SW 1271 (cell line): ENCODE measurements at places on chromosomes 5 and 9.
A peak's percentile ranks its signal among the peaks of the same experiment; 100 is the strongest.

DNA sequence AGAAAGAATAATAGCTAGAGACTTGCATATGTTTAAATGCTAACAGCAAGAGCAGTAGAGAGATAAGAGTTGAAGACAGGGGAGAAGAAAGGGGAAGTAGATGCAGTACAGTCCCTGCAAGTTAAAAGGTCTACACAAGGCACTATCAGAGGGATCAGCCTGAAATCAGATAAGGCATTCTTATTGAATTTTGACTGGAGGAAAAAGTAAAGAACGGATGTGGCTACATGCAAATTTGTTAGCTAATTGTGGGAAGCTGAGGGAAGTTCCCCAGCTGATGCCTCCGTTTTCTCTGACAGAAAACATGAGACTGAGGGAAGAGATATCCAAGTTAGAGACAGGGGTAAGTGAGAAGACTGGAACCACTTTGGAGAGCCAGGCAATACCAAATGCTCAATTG is 12.9 kb upstream of the RHOBTB3 start:
- no peak for DNase-seq

- no peak for DNase-seq
Observed at GRCh38 chr5:116652196-116652729, 77.6 kb upstream of the SEMA6A start.

GRCh38 chr9:114473447-114473801 is 31.8 kb downstream of the WHRN start:
- DNase-seq, result no peak

GRCh38 chr5:15786884-15787283 is 286.9 kb downstream of the FBXL7 start:
- DNase-seq, result no peak

- no peak for DNase-seq
Observed at GRCh38 chr5:151618907-151619306, 27.8 kb upstream of the FAT2 start.

- DNase-seq, result no peak
Observed at GRCh38 chr9:123997665-123998277, 13.8 kb upstream of the LHX2 start.

- no peak for DNase-seq
Observed at GRCh38 chr5:74205767-74206578, 434.6 kb downstream of the ENC1 start.

DNA sequence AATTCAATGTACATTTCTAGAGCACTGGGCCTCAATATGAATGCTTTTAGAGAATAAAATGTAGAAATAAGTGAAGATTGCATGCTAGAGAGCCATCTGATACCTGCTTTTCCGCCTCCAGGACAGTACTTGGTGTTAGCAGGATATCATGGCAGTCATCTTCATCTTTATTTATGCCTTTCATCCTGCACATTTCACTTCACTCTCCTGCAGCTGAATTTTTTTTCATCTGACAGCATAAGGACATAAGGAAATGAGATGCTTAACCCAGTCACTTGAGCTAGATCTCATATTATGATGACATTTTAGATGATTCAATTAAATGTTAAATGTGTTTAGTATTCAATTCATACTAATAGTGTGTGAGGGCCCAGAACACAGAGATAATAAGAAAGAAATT is 162.6 kb downstream of the PARP8 start:
- no peak for DNase-seq

GRCh38 chr5:107807431-107807830 is 136.7 kb upstream of the EFNA5 start:
- no peak for DNase-seq

- no peak for DNase-seq
Observed at GRCh38 chr5:94288937-94289336, 329.5 kb downstream of the KIAA0825 start.

- DNase-seq, result no peak
Observed at GRCh38 chr5:94632024-94632423, 13.6 kb downstream of the SLF1 start.

- DNase-seq, result no peak
Observed at GRCh38 chr5:72510610-72511181, 3.5 kb upstream of the ZNF366 start.

DNA sequence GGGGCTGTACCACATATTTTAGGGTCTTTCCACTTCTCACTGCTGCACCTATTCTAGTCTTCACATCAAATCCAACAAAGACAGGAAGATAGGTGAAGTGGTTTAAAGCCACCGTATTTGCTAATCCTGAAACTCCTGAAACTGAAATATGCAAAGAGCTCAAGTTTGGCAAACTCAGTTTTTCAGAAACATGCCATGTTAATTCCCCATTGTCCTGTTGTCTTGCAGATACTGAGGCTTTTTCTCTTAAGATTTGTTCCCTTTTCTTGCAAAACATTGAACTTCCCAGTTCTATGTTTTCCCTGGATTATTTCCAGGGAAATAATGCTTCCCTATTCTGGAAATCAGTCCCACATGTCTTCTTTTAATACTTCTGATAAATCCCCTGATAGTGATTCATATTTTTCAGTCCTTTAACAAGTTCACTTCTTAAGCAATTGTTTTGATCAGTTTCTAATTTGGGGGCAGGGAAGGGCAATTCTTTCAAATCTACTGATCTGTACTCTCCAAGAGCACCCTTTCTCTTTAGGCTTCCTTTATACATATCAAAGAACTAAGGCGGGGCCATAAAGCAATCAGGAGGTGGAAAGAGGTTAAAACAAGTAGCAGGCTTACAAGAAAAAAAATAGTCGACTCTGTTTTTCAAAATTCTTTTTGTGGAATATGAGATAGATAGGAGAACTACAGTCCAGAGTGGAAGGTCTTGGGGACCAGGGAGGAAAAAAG is 648.5 kb downstream of the BNC2 start:
- DNase-seq, result no peak

GRCh38 chr9:124411514-124412227 is 3.6 kb downstream of the PSMB7 start:
- DNase-seq, result peak; percentile 69

- DNase-seq, result no peak
Observed at GRCh38 chr5:174172152-174172551, 126.6 kb downstream of the NSG2 start.

GRCh38 chr5:159217236-159217635 is 7.9 kb upstream of the RNF145 start:
- no peak for DNase-seq

DNA sequence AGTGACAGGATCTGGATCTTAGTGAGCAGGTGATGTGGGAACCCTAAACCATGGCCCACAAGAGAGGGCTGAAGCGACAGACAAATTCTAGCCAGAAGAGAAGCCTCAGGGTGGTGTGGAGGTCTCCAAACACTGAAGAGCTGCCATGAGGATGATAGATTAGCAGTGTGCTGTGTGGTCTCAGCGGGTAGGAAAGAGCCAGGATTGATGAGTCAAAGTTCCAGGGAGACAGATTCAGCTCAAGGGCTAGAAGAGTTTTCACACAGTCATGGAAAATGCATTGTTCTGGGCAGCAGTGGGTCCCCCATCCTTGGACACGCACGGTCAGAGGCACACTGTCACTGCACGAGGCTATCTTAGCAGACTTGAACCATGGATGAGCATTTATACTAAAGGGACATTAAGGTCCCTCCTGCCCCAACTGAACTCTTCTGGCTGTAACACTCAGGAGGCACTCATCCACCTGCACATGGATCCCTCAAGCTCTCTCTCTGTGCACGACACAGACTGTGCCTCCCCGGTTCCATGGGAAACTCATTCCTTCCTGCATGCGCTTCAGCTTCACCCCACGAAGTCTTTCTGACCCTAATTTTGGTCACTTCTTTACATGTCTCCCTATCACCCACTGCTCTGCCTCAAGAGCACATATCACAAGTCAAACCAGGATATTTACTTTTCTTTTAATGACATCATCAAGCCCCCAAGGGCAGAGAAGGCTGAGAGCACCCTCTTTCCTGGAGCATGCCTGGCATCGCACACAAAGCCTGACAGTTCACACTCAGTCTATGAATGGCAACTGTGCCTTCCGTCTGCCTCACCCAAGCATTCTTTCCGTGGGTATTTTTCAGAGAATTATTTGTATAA is 84.8 kb downstream of the TLE1 start:
- no peak for DNase-seq

DNA sequence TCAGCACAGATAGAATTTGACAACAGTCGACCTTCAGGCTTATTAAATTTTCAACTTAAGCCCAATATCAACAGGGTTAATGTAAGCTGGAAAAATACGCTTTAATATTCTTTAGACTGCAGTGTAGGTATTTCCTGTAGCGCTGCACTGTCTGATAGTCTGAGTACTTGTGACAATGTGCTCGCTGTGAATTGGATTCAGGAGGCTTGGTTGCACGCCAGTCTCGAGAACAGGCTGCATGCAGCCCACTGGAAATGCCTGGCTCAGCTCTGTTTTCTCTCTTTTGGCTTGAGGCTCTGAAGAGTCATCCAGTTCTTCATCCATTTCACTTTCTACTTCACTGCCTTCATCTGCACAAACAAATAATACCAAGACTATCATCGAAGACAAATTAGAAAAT is 300.9 kb downstream of the RFX3 start:
- DNase-seq, result no peak

GRCh38 chr9:11312966-11313365 is 700.2 kb upstream of the PTPRD start:
- no peak for DNase-seq
